ENCODE measurements at places on chromosomes 6 and 20.

- H3K27me3 ChIP-seq: no peaks in the 10 kb centered on the region
- H3K4me1 ChIP-seq: peaks cover 14% of the 10 kb centered on the region
- H3K4me3 ChIP-seq: no peak overlapping the region
These were observed 202.8 kb downstream of the BTBD9 start for GRCh38 chr6:38436726-38437465.

- no peaks in the 10 kb centered on the region for H3K36me3 ChIP-seq
- no peaks in the 10 kb centered on the region for H3K27me3 ChIP-seq
- no peaks in the 10 kb centered on the region for H3K4me1 ChIP-seq
- no peak within 1 kb of the TSS for H3K4me3 ChIP-seq
- H3K27ac ChIP-seq: no peak within 1 kb of the TSS
- no peak for DNase-seq
These were observed at the start of gene FHL5 for GRCh38 chr6:96562886-96563285. Gene FHL5 (plus strand): TSS chr6:96563128. CDS start chr6:96603614, 40,486 bp downstream.

- no peaks in the 10 kb centered on the region for H3K27me3 ChIP-seq
- H3K4me1 ChIP-seq: peaks cover 5% of the 10 kb centered on the region
- no peak overlapping the region for H3K4me3 ChIP-seq
- no peak for DNase-seq
These were observed 230.2 kb upstream of the PLN start for GRCh38 chr6:118317581-118318563.

GRCh38 chr6:38371881-38372280, 267.8 kb downstream of the BTBD9 start:
- no peak overlapping the region for H3K4me3 ChIP-seq
- DNase-seq: no peak
- H3K4me1 ChIP-seq: no peaks in the 10 kb centered on the region
- H3K27me3 ChIP-seq: no peaks in the 10 kb centered on the region
- no peak overlapping the region for H3K27ac ChIP-seq

DNA sequence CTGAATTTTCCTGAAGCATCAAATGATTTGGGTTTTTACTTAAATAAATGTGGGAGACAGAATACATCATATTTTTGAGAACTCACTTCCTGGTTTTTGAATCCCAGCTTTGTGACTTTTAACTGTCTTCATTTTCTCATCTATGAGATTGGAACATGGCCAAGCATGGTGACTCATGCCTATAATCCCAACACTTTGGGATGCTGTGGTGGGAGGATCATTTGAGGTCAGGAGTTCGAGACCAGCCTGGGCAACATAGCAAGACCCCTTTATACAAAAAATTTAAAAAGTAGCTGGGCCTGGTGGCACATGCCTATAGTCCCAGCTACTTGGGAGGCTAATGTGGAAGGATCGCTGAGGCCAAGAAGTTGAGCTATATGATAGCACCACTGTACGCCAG, 122.3 kb downstream of the QKI start:
- no peaks in the 10 kb centered on the region for H3K36me3 ChIP-seq
- H3K27ac ChIP-seq: no peak overlapping the region
- no peaks in the 10 kb centered on the region for H3K27me3 ChIP-seq
- DNase-seq: no peak
- no peak overlapping the region for H3K4me3 ChIP-seq

DNA sequence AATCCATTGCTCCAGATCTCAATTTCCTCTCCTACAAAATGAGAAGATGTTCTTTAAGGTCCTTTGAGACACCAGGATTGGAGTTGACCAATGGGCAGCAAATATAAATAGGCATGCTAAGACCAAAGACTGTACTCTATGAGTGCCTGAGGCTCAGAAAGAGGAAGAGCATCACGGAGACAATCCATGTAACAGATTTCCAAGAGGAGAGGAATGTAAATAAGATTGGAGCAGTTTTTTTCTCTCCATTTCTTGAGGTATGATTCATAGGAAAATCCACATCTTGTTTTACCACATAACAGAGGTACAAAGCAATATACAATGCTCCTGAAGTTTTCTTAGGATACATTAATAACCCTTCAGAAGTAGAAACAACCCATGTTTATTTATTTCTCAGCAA, 109.8 kb downstream of the UBE3D start:
- no peaks in the 10 kb centered on the region for H3K27me3 ChIP-seq
- H3K4me3 ChIP-seq: no peak overlapping the region
- no peaks in the 10 kb centered on the region for H3K36me3 ChIP-seq
- DNase-seq: no peak
- no peak overlapping the region for H3K27ac ChIP-seq

GRCh38 chr6:129312880-129313279, 397.1 kb downstream of the ARHGAP18 start:
- no peaks in the 10 kb centered on the region for H3K36me3 ChIP-seq
- DNase-seq: no peak
- peaks cover 11% of the 10 kb centered on the region for H3K4me1 ChIP-seq
- H3K27me3 ChIP-seq: no peaks in the 10 kb centered on the region

DNA sequence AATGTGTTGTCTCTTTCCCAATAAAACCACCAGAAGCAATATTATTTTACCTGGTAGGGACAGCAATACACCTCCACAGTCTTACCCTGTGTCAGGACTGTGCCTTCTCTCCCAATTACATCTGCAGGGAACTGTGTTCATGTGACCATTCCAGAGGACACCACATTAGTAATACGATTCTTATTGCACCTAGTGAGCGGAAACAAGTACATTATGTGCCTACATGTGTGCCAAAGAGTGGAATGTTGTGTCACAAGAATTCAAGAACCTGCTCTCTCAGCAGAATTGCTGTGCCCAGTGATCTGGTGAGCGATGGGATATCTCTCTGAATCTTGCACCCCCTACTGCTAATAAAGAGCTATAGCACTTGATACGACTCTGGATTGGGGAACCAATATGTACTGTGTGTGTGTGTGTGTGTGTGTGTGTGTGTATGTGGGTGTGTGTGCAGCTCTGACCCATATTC, 57.4 kb upstream of the FOXC1 start:
- peaks cover 3% of the 10 kb centered on the region for H3K4me1 ChIP-seq
- H3K36me3 ChIP-seq: no peaks in the 10 kb centered on the region
- no peak overlapping the region for H3K27ac ChIP-seq
- no peak overlapping the region for H3K4me3 ChIP-seq
- no peak for DNase-seq

All from thyroid gland (tissue), 4 donors.